CMK (cell line): ENCODE measurements at places on chromosomes 1 and 21.

- no peak for DNase-seq
Observed at GRCh38 chr1:18183533-18183932, 75.9 kb downstream of the IGSF21 start.

DNA sequence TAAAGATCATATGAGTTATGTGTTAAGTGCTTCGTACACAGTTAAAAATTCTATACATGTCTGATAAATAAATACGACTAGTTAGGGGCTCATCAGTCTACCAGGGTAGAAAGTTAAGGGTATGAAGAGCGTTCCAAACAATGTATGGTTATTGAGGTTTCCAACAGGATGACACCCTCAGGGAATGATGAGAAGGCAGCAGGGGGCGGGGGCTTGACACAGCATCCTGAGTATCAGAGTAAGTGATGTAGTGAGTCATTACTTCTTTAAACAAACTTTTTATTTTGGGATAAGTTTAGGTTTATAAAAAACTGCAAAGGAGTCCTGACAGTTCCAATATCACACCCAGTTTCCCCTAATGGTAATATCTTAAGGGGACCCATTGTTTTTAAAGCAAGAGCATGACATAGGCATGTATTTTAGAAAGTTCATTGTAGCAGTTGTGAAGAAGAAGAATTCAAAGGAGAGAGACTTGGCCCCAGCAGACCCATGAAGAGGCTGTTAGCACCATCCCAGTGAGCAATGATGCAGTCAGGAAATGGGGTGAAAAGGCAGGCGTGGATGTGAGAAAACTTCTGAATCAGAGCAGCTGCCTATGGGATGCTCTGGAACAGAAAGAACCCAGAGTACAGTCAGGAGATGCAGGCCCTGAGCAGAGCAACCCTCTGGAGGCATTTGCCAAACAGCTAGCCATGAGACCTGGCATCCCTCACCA is 15.0 kb upstream of the PSMB2 start:
- DNase-seq: no peak

DNA sequence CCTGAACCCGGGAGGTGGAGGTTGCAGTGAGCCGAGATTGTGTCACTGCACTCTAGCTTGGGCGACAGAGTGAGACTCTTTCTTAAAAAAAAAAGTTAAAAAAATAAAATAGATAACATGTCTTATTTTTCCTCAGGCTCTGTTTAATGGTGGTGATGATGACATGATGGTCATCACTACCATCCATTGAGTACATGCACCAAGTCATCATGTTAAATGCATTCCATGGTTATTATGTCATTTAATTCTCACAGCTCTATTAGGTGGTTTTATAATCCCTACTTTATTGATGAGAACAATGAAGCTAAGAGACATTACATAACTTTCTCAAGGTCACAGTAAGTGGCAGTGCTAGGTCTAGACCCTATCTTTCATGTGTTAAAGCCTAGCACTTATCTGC is 34.4 kb upstream of the MAB21L3 start:
- DNase-seq: no peak

DNA sequence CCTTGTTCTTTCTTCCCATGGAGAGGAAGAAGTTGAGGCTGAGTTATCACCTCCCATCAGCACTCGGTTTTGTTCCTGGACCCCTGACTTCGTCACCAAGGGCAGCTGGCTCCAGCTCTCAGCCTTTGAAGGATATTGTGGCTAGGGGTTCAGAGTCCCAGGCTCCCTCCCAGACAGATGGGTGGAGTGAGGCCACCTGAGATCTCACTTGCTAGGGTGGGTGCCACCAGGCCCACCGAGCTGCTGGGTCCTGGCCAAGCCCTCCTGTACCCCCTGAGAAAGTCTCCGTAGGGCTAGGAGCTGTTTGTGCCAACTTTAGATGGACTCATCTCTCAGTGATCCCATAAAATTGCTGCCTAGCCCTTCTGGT is 6.9 kb downstream of the MX2 start:
- no peak for DNase-seq

DNA sequence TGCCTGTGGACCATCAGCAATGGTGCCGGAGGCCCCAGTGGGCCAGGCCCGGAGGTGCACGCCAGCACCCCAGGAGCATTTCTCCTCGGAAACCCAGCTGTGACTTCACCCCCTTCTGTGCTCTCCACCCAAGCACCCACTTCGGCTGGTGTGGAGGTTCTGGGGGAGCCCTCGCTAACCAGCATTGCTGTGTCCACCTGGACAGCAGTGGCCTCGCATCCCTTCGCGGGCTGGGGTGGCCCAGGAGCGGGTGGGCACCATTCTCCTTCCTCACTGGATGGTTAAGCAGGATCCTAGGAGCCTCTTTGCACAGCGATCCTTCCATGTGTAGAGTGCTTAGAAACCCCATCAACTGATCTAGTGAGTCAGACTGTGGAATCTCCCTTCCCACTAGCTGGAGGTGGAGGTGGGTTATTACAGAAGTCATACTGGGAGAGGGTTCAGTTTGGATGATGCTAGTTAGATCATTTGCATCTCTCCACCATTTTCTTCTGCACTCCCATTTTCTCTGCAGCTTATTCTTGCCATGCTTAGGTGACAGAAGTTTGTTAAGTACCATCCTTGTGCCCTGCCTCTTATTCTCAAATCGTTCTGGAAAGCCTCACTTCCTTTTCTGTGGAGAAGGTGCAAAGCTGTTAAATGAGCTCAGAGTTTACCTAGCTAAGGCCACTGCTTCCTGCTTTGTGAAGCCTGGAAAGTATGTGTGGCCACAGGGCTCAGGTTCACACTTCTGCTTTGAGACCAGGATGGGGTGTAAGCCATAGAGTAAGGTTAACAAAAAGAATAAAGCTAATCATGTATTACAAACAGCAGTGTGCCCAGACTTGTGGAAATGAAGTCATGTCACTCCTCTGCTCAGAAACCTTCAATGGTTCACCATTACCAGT is 32.3 kb downstream of the TBX19 start:
- no peak for DNase-seq

DNA sequence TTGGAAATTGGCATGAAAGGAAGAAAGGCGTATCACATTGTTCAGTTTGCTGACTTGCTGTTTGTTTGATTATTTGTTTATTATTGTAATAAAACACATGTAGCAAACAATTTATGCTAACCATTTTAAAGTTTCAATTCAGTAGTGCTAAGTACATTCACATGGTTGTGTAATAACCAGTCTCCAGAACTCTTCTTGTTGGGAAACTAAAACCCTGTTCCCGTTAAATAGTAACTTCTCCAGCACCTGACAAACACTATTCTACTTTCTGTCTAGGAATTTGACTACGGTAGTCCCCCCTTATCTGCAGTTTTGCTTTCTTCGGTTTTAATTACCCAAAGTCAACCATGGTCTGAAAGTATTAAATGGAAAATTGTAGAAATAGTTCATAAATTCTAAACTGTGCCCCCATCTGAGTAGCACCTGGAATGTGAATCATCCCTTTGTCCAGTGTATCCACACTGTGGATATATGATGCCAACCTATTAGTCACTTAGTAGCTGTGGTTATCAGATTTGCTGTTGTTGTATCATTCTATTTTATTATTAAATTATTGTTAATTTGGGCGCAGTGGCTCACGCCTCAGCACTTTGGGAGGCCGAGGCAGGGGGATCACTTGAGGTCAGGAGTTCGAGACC is 5.5 kb downstream of the MORC3 start:
- no peak for DNase-seq

DNA sequence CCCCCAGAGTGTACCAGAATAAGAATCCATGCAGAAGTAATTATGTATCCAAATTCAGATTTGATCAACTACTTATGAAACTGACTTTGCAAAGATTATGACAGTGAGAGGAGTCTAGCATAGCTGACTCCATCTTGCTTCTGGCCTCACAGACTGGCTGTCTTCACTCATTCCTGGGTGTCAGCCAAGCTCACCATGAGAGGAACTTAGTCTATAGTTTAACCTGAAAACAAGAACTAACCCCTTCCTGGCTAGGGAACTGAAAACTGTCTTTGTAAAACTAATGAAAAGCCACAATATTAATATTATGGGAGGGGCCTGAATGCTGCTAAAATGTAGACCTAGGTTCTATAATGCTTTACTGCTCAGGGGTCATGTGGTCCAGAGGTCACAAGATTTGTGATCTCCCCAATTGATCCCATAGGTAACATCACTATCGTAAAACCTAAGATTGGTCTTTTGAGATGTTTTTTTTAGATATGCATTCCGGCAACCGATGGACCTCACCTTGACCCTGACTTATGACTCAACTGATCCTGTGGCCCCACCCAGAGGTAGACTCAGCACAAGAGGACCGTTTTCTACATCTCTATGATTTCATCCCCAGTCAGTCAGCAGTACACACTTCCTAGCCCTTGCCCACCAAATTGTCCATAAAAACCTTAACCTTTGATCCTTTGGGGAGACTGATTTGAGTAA is 55.2 kb downstream of the ATP1B1 start:
- no peak for DNase-seq

DNA sequence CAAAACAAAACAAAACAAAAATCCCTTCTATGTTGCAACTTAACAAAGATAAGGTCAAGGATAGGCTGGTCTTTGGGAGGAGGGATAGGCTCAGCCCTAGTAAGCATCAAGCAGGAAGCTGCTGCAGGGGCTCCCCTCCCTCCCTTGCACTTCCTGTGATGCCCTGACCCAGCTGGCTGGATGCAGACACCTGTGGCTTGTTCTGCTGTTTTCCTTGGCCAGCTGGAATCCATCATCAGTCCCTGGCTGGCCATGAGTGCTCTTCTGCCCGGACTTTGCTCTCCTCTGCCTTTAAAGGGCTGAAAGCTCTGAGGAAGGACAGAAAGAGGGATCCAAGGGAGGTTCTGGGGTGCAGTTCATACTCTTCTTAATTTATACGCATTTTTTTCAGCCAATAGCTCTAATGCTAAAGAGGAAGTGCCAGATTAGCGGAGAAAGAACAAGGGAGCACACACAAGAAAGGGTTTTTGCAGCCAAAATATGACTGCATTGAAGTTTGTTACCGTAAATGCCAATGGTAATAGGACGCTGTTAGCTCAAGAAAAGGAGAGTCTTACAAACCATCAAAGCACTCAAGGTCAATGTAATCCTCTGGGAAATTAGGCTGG is 19.9 kb upstream of the UBE2U start:
- DNase-seq: no peak

DNA sequence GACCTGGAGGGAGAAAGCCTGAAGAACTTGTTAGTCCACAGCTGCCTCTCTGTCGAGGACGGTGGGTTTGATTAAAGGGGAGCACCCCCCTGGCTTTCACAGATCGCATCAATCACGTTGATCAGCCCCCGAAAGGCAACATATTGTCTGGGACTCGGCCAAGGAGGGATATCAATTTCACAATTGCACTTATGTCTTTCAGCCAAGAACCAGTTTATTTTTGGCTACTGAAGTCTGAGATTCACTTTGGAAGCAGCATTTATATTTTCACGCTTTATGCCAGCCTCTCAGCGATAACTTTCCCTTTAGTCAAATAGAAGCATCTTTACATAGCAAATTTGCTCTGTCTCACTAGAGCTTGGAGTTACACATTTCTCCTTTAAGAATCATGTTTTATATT is 253.2 kb upstream of the RRP15 start:
- DNase-seq: no peak

GRCh38 chr1:58931024-58931423 is 147.2 kb upstream of the JUN start:
- no peak for DNase-seq

DNA sequence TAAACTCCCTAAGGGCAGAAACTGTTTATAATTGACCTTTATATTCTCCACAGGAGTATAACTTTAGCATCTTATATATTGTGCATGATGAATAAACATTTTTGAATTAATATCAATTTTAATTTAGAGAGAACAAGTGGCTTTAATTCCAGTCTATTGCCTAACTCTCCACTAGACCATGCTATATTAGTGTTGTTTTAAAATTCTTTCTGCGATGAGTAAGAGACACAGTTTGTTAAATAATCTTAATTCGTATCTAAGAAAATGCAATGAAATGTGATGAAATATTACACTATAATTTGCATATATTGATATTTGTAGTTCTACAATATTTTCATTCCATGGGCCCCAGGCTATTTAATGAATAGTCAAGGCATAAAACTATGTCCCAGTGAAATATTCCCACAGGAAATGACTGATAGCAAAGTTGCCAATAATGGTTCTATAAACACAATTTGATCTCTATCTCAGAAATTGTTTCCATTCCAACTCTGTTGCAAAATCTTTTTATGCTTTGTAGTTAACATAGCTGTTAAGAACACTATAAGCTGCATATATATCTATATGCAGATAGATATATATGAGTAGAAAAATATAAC is 2.9 kb upstream of the SYDE2 start:
- DNase-seq: no peak

DNA sequence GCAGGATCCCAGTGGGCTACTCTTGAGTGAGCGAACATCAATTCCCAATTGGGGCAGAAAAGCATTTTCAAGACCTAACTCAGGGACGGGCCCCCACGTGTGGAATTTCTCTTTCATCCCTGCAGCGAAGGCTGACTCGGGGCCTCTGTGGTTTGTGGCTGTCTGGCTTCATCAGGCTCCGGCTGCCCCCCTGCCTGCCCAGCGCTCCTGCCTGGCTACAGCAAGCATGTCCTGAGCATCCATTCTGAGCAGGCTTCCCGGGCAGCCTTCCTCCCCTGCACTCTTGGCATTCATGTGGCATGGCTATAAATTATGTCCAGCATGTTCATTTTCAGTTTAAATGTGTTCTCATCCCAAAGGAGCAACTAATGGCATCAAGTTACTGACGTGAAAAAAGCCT is 588.1 kb downstream of the KIF26B start:
- DNase-seq: no peak

DNA sequence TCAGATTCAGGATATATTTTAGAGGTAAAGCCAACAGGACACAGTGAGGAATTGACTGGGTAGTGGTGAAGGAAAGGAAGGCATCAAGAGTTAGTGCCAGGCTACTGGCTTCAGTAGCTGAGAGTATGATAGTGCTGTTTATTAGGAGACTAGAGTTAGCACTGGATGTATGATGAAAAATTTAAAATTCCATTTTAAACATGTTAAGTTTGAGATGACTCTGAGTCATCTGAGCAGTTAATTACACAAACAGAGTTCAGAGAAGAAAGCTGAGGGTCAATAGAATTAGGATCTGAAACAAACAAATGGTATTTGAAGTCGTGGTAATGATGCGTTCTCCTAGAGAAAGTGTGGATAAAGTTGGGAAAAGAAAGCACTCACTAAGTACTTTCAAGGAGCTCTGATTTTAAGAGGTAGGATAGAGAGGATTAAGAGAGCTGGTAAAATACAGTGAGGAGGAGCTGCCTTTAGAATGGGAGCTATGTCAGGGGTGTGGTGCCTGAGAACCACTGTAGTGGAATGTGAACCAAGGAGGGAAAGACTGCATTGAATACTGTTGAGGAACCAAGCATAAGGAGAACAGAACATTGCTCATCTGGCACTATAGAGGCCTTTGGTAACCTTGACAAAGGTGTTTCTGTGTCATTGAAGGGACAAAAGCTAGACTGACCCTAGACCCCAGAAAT is 21.7 kb upstream of the SHCBP1L start:
- DNase-seq: no peak

- no peak for DNase-seq
Observed at GRCh38 chr1:23613191-23614031, 54.1 kb upstream of the ID3 start.

DNA sequence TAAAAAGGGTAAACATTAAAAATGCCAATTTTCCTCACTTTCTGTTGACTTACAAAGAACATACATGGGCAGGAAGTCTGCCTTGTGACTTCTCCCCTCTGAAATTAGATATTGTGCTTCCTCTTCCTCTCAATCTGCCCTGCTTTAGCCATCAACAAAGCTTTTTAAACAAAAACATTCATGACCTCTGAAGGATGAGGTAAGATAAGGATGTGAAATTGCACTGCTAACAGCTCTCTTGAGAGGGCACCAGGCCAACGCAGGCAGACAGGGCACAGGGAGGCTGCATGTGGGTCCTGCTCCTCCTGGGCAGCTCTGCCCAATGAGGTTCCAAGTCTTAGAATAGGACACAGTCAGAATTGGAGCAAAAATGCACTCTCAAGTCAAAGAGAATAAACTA is 62.1 kb downstream of the DEGS1 start:
- DNase-seq: peak; percentile 60
